ENCODE measurements at places on chromosomes 13 and 19.

DNA sequence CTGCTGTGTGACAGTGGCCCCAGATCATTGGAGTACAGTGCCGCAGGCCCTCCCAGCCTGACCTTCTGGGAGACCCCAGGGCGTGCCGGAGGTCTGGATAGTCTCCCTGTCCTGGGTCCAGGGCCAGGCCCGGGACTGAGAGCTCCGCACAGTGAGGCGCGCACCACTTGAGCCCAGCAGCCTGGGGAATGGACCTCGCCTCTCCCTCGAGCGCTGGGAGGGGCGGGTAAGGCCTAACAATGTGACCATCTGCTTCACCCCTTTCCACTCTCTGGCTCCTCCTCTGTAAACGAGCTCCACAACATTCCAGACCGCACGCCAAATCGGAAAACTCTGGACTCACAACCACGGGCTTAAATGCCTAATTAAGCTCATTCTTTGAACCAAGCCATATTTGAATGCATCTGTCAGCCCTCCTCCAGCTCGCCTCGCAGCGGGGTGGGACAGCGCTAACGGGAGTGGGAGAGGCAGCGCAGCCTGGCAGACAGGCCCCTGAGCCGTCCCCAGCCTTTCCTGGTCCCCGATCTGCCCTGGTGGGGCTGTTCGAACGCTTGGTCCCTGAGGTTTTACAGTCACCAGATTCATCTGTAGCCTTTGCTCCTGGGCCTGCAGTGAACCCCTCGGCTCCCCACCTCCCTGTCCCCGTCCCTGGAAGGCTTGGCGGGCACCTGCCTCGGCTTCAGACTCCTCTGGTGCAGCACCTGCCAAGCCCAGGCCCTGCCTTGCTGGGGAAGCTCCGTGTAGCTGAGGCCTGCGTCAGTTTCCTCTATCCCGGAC lies 120.7 kb upstream of the VSTM2B start:
- DNase-seq: peak; percentile 89

DNA sequence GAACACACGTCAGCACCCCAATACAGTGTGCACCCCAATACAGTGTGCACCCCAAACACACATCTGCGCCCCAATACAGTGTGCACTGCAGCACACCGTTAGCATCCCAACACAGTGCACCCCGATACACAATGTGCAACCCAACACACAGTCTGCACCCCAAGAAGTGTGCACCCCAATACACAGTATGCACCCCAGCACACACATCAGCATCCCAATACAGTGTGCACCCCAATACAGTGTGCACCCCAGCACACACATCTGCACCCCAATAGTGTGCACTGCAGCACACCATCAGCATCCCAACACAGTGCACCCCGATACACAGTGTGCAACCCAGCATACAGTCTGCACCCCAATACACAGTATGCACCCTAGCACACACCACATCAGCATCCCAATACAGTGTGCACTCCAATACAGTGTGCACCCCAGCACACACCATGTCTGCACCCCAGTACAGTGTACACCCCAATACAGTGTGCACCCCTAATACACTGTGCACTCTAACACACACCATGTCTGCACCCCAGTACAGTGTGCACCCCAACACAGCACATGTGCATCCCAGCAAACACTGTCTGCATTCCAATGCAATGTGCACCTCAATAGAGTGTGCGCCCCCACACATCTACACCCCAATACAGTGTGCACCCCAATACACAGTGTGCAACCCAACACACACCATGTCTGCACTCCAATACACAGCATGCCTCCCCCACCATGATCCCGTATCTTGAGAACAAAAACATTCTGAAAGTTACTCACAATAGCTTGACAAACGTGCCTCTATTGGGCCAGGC lies 855 bp upstream of the CARS2 start:
- DNase-seq: no peak

GRCh38 chr13:75055296-75055695 lies 426.7 kb downstream of the TBC1D4 start:
- no peak for DNase-seq

DNA sequence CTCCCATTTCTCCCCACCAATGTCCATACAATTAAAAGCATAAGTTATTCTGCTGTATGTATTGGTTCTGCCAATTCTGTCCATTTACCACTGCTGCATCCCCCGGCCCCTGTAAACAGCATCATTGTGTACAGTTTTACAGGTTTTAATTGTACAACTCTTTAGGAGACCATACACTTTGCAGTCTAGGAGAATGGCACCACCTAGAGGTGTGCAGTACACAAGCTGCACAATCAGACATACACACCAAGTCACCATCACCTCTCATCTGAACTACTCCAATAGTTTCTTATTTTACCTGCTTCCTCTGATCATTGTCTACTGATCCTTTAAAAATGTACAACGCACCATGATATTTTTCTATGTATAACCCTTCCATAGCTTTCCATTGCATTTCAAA lies 855.9 kb upstream of the KLHL1 start:
- no peak for DNase-seq

DNA sequence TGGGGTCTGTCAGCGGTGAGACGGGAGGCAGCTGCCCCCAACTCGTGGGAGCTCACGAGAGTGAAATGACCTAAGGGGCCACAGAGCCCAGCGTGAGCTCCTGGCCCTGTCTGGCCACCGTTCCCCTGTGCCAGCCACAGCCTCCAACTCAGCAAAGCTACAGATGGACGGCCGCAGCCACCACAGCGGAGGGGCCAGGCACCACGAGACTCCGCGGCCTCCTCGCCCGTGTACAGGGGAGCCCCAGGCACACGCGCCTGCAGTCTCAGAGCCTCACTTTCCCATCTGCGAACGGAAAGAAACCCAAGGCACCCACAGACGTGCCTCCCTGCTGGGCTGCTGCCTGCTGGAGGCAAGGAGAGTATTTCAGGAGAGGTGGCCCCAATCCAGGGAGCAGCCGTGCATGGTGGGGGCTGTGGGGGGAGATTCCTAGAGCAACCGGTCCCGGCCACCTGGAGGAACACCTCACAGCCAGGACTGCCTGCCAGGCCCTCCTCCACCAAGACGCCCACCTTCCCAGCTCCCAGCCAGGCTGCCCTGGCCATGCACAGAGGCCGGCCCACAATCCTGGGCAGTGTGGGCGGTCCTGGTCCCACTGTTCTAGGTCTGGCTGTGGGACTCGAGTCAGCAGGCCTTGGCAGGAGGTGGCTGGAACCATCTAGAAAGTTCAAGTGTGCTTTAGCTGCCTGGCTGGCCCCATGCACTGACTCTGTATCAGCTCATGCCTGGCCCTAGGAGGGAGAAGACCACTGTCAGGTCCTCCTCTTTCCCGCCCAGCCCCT lies 1.9 kb downstream of the MKNK2 start:
- no peak for DNase-seq

GRCh38 chr19:5340637-5341447 lies at the start of gene PTPRS:
Gene PTPRS, minus strand, starts transcription at chr19:5340812. Its CDS starts 54,672 bp downstream, at chr19:5286140.
- DNase-seq: peak; percentile 43

- no peak for DNase-seq
Measured at GRCh38 chr19:50172726-50173125, 9.6 kb upstream of the IZUMO2 start.

- DNase-seq: no peak
Measured at GRCh38 chr13:26601669-26602068, 44.2 kb downstream of the WASF3 start.

DNA sequence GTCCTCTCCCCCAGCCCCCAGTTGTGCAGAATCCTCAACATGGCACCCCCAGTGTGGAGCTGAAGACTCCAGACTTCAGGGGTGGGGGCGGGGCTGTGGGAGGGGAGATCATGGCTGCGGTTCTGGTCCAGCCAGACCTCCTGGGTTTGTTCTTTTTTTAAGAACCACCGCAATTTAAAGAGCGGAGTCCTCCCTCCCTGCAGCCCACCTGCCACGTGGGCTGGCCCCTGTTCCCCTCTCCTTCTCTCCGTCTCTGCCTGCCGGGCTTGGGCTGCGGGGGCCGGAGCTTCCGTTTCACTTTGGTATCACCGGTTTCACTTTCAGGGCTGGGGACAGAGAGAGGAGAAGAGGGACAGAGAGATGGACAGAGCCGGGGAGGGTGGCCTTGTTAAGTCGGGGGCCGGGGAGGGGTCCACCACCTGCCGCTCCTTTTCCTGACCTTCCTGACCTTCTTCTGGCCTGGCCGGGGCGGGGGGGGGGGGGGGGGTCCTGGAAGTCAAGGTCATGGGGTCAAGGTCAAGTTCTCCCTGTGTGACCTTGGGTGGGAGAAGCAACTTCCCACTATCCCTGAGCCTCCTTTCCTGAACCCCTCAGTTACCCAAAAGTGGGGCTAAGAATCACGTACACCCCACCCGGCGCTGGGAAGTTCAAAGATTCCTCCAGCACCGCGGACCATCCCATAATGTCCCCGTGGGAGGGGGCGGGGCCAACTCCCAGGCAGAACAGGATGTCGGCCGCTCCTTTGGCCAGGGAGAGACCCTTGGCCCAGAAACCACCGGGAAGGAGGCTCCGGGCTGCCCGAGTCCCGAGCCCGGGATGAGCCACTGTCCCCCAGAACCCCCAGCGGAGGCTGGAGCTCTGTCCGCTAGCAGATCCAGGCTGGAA lies 11.3 kb upstream of the ZBTB7A start:
- DNase-seq: no peak

DNA sequence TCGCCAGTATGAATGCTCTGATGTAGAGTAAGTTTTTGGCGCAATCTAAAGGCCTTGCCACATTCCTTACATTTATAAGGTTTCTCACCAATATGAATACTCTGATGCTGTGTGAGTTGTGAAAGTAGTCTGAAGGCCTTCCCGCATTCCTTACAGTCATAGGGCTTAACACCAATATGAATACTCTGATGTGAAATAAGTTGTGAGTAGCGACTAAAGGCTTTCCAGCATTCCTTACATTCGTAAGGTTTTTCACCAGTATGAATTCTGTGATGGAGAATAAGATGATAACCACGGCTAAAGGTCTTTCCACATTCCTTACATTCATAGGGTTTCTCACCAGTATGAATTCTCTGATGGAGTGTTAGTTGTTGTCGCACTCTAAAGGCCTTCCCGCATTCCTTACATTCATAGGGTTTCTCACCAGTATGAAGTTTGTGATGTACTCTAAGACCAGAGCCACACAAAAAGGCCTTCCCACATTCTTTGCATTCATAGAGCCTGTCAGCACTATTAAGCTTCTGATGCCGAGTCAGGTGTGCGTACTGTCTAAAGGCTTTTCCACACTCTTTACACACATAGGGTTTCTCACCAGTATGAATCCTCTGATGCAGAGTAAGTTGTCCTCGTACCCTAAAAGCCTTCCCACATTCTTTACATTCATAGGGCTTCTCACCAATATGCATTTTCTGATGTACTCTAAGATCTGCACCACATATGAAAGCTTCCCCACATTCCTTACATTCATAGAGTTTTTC lies 14.1 kb upstream of the ZFP14 start:
- no peak for DNase-seq

DNA sequence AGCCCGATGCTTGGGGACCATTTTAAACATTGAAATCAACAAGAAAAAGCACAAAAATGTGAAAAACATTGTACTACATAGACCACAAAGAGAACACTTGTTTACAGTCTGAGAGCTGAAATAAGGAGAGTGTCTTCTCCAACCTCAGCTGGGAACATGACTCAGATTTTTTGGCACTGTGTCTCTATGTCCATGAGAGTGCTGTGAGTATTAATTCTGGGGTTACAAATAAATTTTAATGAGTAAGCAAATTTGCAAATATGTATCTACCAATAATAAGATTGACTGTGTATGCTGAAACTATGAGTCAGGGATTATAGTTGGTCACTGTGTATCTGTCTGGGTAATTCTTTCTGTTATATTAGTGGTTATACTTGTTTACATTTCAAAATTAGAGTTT lies 174.0 kb downstream of the DCT start:
- DNase-seq: no peak

DNA sequence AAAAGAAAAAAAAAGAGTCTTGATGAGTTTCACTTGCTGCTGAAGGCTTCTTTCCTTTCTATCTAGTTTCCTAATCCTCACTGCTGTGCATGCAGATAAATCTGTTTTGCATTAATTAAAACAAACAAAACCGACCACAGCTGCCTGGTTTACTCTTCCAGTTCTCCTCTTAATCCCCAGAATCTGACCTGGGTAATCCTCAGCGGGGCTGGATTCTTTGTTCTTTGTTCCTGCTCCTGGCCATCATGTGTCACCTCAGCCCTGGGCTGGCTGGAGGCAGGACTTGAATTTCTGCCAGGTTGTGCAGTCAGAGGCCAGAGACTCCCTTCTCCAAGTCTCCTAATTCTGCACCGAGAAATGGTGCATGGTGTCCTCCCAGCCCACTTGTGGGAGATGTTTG lies 52.2 kb upstream of the CYP4F8 start:
- DNase-seq: no peak

DNA sequence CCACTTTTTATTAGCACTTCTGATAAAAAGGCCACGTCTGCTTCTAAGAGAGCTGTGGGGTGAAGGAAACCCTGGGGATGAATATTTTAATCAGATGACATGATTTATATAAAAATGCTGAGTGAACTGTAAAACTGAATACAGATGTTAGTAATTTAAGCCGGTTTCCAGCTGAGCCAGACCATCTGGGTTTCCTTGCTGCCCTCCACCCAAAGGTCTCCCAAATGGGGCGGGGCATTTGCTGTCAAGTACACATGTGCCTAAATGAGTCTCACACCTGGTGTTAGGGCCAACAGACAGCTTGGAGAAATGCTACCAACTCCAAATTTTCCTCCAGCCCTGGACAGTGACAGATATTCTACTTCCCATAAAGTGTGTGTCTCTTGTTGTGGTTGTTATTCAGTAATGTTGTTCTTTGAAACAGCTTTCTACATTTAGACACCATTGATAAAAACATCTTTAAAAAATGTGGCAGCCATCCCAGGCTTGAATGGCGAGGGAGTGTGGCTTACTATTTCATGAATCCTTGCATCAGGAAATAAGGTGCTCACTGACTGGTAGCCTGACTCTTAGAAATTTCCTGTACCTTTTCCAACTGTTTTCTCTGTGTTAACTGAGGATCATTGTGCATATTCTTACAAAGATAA lies 350.4 kb downstream of the MTUS2 start:
- peak; percentile 4 for DNase-seq

DNA sequence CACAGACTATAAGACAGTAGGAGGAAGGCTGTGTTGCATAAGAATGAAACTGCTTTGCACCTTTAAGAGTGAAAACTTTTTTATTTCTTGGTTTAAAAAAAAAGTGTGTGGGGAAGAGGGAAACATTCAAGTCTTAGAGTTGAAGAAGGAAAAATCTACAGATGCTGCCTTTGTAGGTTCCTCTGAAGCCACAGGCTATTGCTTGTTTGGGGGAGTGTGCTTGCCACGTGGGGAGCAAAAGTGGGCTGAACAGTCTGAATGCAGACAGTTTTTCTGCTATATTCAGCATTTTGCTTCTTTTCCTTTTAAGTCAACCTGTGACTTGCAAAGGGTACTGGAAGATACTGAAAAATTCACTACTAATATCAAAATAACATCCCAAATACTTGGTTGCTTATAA lies 36.9 kb downstream of the EFNB2 start:
- DNase-seq: no peak

DNA sequence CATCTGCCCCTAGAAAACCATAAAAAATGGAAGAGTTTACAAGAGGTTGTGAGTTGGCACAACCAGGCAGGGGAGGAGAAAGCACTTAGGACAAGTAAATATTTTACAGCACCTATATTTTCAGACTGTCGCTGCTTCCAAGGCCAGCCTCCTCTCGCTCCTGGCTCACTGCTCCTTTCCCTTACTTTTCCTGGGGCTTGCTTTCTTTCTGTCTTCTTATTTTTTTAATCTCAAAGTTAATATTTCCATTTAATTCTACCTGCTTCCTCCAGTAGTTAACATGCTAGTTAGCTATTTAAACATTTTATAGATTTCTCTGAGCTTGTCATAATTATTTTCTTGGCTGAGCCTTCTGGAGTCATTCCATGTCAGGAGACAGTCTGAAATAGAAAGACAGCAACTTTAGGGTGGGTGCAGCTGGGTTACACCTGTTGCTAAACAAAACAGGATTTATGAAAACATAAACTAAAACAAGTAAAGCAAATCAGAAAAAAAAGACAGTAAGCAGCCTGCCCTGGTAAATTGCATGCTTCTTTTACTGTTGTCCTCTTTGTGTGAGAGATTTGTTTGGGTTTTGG lies 330.1 kb downstream of the DLEU7 start:
- no peak for DNase-seq
